ENCODE measurements at places on chromosomes 3 and 15.

DNA sequence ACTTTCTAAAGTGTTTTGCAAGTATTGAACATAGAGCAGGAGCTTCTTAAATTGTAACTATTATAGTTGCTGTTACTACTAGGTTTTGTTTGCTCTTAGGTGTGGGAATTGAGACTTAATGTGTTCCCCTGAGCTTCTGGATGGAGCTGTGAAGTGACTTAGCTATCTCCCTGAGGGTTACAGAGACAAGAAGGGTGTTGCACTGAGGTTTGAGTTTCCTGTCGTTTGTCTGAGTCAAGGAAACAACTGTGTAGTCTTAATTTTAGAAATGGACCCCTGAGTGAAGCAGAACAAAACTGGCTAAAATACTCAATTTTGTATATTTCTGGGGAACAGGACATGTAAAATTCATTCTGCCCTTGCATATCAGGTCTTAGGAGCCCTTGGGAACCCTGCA lies 20.4 kb downstream of the TTC21A start:
- no peak for DNase-seq

- no peak for DNase-seq
Observed at GRCh38 chr3:194259982-194260766, 91.0 kb downstream of the CPN2 start.

GRCh38 chr3:180619723-180620122 lies 17.8 kb downstream of the TTC14 start:
- no peak for DNase-seq

GRCh38 chr3:189862385-189862998 lies 231.3 kb downstream of the TP63 start:
- no peak for DNase-seq

DNA sequence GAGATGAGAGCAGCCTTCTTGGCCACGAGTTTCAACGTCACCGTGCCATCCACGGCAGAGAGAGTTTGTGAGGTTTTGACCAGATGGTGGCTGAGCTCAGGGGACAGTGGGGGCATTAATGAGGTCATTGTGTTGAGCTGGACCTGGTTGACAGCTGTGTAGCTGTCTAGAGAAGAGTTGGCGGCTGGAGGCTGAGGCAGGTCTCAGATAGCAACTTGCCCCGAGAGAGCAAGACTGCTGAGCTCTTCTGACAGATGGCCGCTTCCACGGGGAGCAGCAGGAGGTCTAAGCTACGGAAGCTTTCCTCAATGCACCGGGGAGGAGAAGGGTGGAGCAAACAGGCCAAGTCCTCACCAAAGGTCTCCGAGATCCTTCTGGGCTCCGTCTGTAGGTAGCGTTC lies 44.8 kb upstream of the EIF5A2 start:
- DNase-seq: no peak

- no peak for DNase-seq
Observed at GRCh38 chr3:157001221-157001957, 158.6 kb downstream of the CCNL1 start.

DNA sequence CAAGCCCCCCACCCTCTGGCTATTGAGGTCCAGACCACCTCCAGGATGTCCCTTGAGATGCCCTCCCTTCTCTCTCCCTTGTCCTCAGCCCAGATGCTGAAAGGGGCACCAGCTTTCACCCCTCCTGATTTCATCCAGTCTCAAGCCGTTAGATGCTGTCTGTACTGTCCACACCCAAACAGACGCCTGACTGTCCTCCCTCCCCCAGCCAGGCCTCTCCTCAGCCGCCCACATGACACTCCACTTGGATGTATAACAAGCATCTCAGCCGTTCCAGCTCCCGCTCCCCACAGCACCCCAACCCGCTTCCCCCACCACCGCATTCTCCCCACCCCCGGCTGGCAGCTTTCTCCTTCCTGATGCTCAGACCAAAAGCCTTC lies 25.0 kb upstream of the CYP11A1 start:
- DNase-seq: no peak
